ENCODE measurements at places on chromosomes 5 and 9.

- no peak for DNase-seq
Measured at GRCh38 chr5:164002628-164003027, 497.2 kb downstream of the MAT2B start.

DNA sequence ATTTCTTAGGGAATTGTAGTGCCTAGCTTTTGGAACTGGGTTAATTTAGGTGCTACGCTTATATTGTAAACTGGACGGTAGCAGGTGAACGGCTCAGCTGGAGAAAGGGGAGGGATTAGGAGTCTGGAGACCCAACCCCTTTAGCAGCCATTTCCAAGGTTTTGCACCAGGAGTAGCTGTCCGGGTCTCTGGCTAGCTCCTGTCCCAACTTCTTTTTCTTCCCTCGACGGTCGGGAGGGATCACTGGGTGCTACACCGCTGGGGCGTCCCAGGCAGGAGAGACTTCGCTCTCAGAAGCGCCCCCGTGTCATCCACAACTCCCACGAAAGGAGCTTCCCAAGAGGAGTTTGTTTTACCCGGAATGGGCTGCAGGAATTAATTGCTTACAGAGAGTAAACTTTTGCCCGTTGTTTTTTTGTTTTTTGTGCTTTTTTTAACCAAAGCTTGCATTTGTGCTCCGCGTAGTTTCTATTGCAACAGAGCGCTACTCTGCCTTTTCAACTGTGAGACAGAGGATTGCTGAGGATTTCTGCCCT, 1640.9 kb upstream of the C9orf72 start:
- DNase-seq, result no peak

- peak; percentile 41 for DNase-seq
Measured at GRCh38 chr5:80959768-80960442, at the start of gene RASGRF2. Gene RASGRF2 (plus strand): TSS chr5:80960363. CDS start chr5:80960739, 376 bp downstream.

- no peak for DNase-seq
Measured at GRCh38 chr5:114223866-114224265, 138.0 kb upstream of the KCNN2 start.

GRCh38 chr9:22039258-22039657, 30.2 kb upstream of the CDKN2B start:
- DNase-seq, result no peak

- DNase-seq, result no peak
Measured at GRCh38 chr5:120823328-120823727, 359.2 kb downstream of the PRR16 start.

GRCh38 chr9:1005043-1005667, 28.7 kb downstream of the DMRT3 start:
- no peak for DNase-seq

DNA sequence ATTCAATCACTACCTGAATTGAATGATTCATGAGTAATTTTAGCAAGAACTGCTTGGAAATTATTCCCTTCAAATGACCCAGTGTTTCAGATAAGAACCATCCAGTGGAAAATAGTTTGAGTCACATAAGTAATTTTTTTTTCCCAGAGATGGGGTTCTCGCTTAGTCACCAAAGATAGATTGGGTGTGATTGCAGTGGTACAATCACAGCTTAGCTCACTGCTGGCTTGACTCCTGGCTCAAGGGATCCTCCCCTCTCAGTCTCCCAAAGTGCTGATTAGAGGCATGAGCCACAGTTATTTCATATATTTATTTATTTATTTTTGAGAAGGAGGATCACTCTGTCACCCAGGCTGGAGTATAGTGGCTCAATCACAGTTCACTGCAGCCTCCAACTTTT, 574.5 kb upstream of the ARRDC3 start:
- DNase-seq, result no peak

DNA sequence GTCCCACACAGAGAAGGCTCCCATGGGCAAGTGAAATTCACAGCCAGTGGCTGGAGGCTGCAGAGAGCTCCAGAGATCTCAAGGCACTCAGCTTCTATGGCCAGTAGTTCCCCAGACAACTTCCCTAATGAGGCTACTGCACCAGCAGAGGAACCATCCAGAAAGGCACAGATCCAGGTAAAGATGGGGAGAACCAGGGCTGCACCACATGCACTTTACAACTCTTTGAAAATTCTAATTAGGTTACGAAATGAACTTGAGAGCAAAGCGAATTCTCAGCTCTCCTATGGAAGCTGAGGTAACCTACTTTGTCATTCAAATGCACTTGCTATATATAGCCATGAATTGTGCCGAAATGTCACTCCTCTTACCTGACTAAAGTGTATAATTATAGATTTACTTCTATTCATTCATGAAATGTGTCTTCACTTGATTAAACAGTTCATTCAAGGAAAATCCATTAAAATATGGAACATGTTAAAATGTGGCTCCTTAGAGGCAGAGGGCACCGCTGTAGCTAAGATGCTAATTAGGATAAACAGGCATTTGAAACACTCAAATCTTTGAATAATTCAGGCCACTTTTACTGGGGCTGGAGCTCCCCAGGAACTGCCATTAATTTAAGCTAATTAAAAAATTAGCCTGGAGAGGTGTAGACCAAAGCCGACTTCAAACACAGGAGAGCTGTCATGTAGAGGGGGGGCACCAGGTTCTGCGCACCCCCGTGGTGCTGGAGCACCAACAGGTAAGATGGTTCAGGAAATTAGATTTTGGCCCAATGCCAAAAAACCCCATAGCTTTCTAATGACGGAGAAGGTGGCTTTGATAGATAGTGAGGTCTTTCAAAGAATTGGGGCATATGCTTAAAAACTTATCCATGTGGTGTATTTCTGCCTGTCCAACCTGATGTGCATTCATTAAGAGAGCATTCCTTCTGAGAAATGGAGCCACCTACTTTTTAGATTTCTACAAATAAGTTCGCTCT, 204.1 kb downstream of the GABBR2 start:
- DNase-seq, result no peak
